A549 treated with CORT108297 at 1 μM for 4 hours (cell line): ENCODE measurements at places on chromosomes 1 and 21. TPM values are rescaled to one million over a fixed set of nuclear protein-coding genes. Genes with fewer than 3 reads are reported as not detected.

Gene DPT
- total RNA-seq = not detected in 5 replicates

Gene CCDC17
- 0.24 to 0.51 TPM (median 0.35 TPM) in 5 replicates for total RNA-seq

Gene SMCP
- total RNA-seq = not detected in 5 replicates

Gene C1orf116
- 3.8 to 5.4 TPM (median 4.5 TPM) in 5 replicates for total RNA-seq

Gene ARHGEF16
- 3.6 to 5.8 TPM (median 5.0 TPM) in 5 replicates for total RNA-seq

Gene NUDT4B
- total RNA-seq = 0.35 to 3.2 TPM (median 1.6 TPM) in 5 replicates

Gene TEKT2
- total RNA-seq = not detected in 5 replicates

Gene PLA2G2D
- total RNA-seq = 0.13 TPM in 1 of 5 replicates, not detected in the others

Gene KRTAP13-2
- total RNA-seq = not detected in 5 replicates

Gene SMG7
- 32.8 to 40.1 TPM (median 38.2 TPM) in 5 replicates for total RNA-seq

Gene DMRTB1
- not detected in 5 replicates for total RNA-seq

Gene FAM163A
- 0.02 to 0.04 TPM (median 0.02 TPM) in 3 of 5 replicates, not detected in the others for total RNA-seq

Gene FAM3B
- not detected in 5 replicates for total RNA-seq

Gene LYPD8
- 0.09 to 0.15 TPM (median 0.11 TPM) in 4 of 5 replicates, not detected in the other for total RNA-seq

Gene TEDDM1
- total RNA-seq = not detected in 5 replicates

Gene OPN3
- 50.4 to 64.8 TPM (median 57.4 TPM) in 5 replicates for total RNA-seq

Gene UBL4B
- total RNA-seq = not detected in 5 replicates

Gene NGF
- 2.9 to 4.7 TPM (median 3.2 TPM) in 5 replicates for total RNA-seq

Gene TLCD4
- total RNA-seq = 7.2 to 13.5 TPM (median 10.6 TPM) in 5 replicates

Gene AIRE
- not detected in 5 replicates for total RNA-seq

Gene COL11A1
- total RNA-seq = 1.8 to 3.6 TPM (median 2.8 TPM) in 5 replicates

Gene OR2L8
- total RNA-seq = not detected in 5 replicates

Gene CENPF
- total RNA-seq = 60.4 to 119 TPM (median 73.5 TPM) in 5 replicates

Gene MYOC
- total RNA-seq = not detected in 5 replicates
